Natural killer cell (primary cell): ENCODE measurements at places on chromosomes 11 and 22.

DNA sequence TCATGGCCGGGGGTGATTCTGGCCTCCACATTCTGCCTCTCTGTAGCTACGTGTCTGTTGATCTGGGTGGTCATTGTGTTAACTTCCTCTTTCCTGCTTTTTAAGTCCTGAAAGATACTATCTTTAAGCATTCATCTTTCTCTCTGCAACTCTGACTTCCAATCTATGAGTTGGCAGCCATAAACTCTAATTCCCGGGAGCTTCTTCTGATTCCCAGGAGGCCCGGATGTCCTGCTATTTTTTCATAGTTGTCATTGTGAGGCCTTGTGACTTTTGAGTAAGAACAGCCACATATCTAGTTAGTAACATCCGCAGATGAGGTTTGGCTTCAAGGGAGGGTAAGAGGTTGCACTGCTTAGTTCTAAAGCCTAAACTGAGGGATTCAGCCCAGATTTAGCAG is 107.8 kb downstream of the SYN3 start:
- DNase-seq = no peak

DNA sequence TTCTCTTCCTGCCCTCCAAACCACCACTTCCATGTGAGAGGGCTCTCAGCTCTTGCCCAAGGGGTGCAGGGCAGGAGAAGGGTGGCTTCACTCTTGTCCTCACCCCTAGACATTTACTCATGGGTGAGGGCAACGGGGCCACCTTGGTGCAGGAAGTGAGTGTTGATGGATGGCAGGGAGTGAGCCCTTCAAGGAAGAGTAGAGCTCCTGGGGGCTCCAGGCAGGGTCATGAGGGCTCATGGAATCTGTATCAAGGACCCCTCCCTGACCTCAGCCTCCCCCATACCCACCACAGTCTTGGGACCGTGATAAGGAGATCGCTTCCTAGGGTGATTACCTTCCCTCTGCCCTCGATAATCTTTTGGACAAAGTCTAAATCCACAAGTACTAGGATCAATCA is 37.8 kb downstream of the TSPAN18 start:
- no peak for DNase-seq

DNA sequence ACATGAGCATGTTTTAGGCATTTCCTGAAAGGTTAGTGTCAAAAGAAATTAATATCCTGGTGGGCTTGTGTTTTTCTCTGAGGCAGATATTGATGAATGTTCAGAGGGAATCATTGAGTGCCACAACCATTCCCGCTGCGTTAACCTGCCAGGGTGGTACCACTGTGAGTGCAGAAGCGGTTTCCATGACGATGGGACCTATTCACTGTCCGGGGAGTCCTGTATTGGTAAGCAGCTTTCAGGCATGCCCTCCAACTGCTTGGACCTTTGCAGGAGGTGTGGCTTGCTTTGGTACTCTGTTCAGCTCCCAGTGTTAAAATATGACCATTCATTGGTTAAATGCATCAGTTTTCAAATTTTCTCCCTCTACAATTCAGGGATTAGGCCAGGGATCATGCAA is 658.6 kb upstream of the ANO5 start:
- DNase-seq = no peak

DNA sequence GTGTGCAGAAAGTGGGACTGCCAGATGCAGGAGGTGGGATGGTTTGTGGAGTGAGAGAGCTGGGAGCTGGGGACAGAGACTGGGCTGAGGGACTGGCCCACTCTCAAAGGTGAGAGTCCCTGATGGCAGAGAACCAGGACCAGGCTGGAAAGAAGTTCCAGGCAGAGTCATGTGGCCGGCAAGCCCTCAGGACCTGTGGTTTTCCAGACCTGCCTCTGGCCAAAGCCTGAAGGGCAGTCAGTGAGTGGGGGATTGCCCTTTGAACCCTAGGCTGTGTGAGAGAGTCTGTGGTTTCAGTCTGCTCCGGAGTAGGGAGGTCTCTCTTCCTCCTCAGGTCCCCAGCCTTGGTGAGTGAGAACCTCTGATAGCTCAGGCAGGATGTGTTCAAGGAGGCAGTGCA is 17.0 kb downstream of the KCNC1 start:
- no peak for DNase-seq

DNA sequence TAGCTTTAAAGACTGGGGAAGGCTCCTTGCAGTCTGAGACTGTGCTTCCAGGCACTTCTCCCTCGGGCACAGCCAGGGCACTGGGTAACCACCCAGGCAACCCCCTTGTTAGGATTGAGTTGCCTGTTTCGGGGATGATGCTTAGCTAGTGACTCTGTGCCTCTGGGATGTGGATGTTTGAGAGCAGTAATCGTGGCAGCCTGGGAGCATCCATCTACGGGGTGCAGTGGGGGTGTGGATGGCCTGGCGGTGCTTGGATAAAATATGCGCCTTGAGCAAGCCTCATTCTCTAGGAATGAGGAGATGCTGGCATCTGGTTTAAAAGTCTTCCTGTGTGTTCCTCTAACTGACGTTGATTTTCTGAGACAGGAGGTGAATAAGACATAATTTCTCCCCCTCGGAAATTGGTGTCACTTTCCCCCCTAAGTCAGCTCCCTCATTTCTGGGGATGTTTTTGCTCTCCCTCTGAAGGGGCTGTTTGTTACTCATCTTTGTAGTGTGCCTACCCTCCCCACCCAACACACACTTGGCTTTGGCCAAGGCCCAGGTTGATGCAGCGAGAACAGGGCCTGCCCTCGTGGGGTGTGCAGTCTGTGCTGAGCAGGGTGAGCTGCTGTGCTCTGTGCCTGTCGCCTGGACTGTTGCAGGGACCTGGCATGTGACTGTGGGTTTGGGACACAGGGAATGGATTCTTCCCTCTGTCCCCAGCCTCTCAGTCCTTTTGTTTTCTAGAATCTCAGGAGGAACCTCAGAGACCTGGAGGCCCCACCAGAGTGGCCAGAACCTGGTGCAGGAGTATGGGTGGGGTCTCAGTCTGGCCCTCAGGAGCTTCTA is 2.0 kb downstream of the GNAZ start:
- no peak for DNase-seq

GRCh38 chr11:11028017-11028692 is 170.3 kb upstream of the ZBED5 start:
- peak; percentile 56 for DNase-seq

DNA sequence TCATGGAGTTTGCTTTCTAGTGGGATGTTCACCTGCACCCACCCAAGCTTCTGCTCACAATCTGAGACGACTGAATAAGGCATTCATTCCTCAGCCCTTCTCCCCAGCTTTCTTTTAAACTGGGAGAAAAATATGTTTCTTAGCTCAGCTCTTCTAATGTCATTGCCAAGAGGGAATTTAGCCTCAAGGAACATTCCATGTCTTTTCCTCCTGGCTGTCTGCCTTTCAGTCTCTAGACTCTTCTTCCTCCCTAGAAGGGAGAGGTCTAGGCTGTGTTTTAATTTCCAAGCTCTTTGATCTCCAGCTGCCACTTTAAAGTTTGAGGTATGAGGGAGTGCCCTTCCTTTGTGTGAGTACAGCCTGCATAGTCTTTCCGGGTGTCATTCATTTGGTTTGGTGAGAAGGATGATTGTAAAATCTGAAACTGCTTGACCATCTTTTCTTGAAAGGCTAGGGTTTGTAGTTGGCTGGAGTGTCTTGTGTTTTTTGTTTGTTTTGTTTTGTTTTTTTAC is 11.7 kb upstream of the HTATIP2 start:
- no peak for DNase-seq

DNA sequence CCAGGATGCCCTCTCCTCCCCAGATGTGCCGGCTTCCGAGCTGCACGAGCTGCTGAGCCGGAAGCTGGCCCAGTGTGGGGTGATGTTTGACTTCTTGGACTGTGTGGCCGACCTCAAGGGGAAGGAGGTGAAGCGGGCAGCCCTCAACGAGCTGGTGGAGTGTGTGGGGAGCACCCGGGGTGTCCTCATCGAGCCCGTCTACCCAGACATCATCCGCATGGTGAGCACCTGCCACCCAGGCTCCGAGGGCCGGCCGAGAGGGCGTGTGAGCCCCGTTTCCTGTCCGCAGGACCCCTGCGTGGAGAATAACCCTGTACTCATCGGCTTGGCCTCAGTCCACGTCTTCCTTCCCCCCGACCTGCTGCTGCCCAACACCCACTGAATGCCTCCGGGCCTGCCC is 2.2 kb downstream of the PPP2R5B start:
- DNase-seq = no peak

- no peak for DNase-seq
These were observed 101.8 kb downstream of the MYO18B start for GRCh38 chr22:25843660-25844405.

GRCh38 chr11:127567237-127567932 is 566.8 kb upstream of the KIRREL3 start:
- DNase-seq = no peak

GRCh38 chr11:65440831-65441499 is 18.4 kb downstream of the NEAT1 start:
- DNase-seq = no peak

- no peak for DNase-seq
These were observed 97.8 kb downstream of the ME3 start for GRCh38 chr11:86574493-86575207.

DNA sequence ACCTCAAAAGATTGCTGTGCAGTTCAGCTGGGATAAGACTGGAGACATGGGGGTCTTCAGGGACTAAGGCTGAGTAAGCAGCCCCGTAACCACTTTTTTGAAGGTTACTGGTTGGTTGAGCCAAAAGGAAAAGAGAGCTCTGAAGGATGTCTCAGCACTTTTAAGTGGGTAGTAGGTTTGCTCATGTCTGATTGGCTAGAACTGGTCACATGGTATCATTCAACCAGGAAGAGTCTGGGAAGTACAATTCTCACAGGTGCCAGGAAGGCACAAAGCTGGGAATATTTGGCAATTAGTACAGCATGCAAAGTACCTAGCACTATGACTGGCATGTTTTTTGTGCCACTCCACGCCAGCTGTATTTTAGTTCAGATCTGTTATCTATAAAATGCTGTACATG is 58.1 kb downstream of the SNX19 start:
- peak; percentile 33 for DNase-seq

DNA sequence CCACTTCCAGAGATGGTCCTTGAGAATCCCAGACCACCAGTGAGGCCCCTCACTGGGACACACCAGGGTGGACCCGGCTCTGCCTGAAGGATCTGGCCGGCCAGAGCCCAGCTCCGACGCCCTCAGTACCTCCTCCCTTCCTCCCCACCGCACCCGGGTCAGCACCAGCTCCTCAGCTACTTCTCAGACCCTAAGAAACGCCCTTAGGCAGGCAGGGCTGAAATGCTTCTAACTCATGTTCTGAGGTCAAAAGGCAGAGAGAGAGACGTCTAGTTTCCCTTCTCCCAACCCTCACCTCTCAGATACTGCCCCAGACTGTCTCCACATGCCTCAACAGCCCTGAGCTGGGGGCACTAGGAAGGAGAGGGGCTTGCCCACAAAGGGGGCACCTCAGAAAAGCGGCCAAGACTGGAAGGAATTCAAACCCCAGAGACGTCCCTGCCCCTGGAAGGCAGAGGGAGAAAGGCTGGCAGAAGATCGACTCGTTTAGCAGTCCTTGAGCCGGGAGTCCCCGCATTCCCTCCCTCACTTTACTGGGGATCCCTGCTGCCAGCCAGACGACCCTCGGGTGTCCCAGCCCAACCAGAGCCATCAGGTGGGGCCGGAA is 539 bp downstream of the USH1C start:
- no peak for DNase-seq

GRCh38 chr11:78651136-78651775 is 76.6 kb upstream of the NARS2 start:
- DNase-seq = no peak

DNA sequence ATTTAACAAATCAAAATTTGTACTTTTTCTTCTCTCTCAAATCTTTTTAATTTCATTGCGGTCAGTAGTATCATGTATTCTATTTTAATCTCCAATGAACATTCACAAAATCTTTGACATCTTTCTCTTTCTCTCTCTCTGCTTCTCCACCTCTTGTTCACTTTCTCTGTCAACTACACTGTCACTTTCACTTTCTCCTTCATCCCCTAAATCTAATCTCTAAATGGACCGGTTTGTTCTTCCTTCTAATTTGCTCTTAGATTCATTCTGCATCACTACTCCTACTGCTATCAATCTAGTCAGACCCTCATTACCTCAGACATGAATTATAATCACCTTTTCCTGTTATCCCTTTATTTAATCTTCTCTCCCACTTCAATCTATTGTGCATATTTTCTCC is 18.6 kb downstream of the CCDC73 start:
- no peak for DNase-seq

- no peak for DNase-seq
These were observed 14.4 kb downstream of the FADS2 start for GRCh38 chr11:61842528-61842820.

GRCh38 chr11:113664069-113664980 is 41.8 kb downstream of the TMPRSS5 start:
- no peak for DNase-seq

DNA sequence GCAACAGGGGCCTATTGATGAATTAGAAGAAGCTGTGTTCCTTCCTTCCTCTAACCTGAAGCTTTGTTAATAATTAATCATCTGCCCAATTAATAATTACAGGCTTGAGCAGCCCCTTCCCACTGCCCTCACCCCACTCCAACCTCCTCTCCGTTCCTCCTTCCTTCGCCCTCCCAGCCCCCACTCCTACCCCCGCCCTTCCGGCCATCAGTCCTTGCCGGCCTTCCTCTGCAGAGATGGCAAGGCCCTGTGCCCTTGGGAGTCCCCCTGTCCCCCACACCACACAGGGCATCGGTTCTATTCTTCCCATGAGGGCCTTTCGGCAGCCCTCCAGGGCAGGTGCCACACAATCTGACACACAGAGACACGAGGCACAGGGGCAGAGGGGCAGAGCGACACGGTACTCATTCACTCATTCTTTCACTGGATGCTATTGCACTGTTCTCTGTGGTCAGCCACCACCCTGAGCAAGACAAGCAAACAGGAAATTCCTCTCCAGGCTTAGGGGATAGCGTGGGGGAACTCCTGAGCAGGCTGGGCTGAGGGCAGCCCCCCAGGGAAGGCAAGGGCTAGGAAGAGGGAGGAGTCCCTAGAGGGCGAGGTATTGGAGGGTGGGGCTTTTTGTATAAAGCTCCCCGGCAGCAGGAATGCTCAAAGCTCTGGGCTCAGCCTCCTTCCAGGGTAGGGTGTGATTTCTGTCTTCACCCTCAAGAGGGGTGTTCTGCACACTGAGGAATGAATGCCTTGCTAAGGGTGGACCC is 14.7 kb downstream of the MGAT3 start:
- DNase-seq = peak; percentile 41
